ENCODE measurements at places on chromosomes 16 and 17.

- no peak for DNase-seq
Measured at GRCh38 chr16:51592001-51592501, 441.0 kb upstream of the SALL1 start.

DNA sequence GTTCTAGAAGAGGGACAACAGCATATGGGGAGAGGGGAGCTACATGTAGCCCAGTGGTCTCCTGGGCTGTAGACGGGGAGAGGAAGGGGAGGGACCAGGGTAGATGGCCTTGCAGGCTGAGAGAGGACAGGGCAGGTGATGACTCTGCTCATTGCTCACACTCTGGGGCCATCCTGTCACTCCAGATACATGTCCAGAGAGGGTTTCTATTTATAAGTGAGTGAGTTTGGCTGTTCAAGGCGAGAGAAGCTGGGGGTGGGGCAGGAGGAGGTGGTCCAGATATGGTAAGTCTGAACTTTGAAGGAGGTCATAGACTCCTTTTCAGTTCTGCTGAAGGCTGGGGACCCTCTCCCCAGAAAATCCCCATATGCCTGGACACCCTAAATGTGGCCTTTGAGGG, 22.2 kb downstream of the CACNA1G start:
- no peak for DNase-seq

GRCh38 chr17:29068818-29069217, 25.9 kb downstream of the PIPOX start:
- no peak for DNase-seq

GRCh38 chr17:61715348-61715747, 124.3 kb upstream of the NACA2 start:
- no peak for DNase-seq

- no peak for DNase-seq
Measured at GRCh38 chr17:72095316-72095715, 25.5 kb upstream of the SOX9 start.

- no peak for DNase-seq
Measured at GRCh38 chr17:60301649-60302048, 90.3 kb downstream of the USP32 start.

DNA sequence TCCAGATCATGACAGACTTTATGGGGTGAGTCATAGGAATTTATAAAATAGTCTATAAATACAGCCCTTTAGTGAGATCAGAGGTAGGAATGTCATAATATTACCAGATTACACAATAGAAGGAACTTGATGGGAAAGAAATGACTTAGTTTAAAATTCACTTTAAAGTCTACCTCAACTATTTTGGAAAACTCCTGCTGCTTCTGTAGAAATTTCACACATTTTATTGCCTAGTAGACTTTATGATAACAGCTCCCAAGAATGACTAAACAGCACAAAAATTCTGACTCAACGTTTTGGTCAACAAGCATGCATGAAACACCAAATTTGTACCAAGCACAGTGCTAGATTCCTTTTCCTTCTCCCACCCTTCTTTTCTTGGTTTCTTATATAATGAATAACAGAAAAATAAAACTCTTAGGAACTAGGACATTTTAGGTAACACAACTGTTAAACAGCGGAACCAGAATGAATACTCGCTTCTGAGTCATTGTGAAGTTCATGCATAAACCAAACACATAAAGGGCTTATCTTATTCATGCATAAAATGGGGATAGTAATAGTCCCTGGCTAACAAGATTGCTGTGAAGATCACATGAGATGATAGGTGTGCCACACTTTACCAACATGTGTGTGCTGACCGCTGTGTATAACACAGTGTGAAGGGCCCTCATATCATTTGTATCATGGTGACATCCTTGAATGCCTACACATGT, 243.9 kb downstream of the CDH8 start:
- no peak for DNase-seq

GRCh38 chr16:71792176-71792575, 16.5 kb downstream of the AP1G1 start:
- DNase-seq: no peak

All from activated T-cell treated with anti-CD3 and anti-CD28 coated beads, Interleukin-2, amount 50 U/mL, for 24 hours (primary cell).